GM12864 (cell line): ENCODE measurements at places on chromosomes 16 and 17.

GRCh38 chr17:74831444-74832146 is 28.1 kb downstream of the GRIN2C start:
- DNase-seq: no peak

GRCh38 chr17:63430223-63430622 is 15.9 kb downstream of the CYB561 start:
- DNase-seq: no peak

DNA sequence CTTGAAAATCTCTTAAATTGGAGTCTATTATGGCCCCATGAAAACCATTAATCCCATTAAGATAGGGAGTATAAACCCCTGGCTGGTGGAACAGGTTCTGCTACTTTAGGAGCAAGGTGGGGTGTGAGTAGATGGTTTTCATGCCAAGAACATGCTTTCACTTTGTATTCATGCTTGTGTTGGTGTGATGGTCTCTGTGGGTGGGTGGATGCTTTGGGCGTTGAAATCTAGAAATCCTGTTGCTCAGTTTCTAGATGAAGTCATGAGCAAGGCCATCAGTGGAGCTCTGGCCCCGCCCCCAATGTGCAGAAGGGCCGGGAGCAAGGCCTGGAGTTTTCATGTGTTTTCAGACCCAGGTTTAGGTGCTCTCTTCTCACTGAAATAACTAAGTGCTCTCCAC is 20.1 kb downstream of the PLD6 start:
- peak; percentile 61 for DNase-seq

- no peak for DNase-seq
These were observed 19.0 kb downstream of the SLC7A5 start for GRCh38 chr16:87850009-87851006.

DNA sequence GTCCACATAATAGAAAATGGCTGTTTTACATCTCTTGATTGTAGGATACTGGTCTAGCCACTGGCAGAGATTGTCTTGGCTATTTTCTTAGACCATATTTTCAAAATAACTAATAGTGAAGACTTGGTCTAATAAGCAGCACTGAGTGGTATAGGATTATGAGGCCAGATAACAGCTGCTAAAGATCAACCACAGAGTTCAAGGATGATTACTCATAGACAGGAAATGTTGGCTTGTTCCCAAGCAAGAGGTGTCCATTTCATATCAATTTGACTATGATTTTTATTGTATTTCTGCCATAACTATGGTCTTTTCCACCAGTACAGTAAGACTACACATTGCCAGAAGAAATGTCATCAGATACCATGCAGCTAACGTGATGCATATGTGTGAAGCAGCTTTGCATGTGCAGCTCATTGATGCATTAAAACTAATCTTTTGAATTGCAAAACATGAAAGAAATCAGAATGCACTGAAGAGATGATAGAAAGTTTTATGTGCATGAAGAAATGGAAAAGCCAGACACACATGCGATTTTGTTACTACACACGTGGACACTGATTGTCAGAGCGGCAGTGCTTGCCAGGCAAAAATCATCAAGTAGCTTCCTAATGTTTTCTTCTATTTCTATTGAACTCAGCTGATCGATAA is 693.3 kb downstream of the CDH11 start:
- DNase-seq: no peak

GRCh38 chr17:56661906-56662305 is 68.4 kb downstream of the NOG start:
- no peak for DNase-seq

DNA sequence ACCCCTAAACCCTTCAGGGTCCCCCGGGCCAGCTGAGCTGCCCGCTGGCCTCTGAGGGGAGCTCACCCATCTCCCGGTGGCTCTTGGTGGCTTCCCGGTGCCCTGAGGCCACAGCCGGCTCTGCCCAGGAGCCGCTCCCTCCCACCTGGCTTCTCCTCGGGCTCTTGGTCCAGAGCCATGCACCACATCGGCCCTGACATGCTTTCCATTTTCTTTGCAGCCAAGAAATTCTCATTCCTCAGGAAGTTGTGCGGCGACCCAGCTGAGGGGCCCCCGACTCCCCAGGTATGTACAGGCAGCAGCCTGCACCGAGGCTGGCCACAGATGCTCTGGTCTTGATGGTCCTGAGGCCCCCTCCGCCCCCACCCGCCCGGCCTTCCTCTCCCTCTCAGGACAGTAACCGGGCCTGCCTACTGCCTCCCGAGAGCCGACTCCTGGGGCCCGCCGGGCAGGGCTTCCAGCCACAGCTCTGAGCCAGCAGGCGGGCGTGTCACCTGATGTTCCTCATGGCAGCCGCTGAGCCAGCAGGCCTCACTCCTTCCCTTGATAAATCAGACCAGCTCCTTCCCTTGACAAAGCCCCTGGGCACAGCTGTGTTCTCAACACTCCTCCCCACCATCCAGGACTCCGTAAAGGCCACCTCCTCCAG is 28.4 kb upstream of the ZFPM1 start:
- DNase-seq: no peak
